NCI-H2227 treated with DMSO at 0.1 percent for 48 hours (cell line): ENCODE measurements at places on chromosomes 3 and 15.

GRCh38 chr15:70524470-70524869, 238.9 kb downstream of the UACA start:
- DNase-seq, result peak; percentile 9

GRCh38 chr15:22227411-22228100, 147.2 kb downstream of the OR4M2 start:
- no peak for DNase-seq

DNA sequence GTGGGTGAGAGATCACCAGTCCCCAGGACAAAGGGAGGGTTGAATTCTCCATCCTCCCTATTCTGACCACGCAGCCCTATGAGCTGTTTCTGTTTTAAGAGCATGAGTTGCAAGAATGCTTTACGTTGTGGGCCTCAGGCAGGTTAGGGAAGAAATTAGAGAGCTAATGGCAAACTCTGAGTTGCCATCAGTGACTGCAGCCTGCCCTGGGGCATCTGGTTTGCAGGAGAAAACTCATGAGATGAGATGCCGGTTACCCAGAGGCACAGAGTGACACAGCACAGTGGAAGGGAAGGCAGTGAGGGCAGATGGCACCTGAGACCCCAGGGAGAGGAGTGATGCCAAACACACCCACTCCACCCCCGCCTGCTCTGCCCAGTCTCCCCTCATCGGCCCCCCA, 265.3 kb downstream of the CD47 start:
- DNase-seq, result no peak

DNA sequence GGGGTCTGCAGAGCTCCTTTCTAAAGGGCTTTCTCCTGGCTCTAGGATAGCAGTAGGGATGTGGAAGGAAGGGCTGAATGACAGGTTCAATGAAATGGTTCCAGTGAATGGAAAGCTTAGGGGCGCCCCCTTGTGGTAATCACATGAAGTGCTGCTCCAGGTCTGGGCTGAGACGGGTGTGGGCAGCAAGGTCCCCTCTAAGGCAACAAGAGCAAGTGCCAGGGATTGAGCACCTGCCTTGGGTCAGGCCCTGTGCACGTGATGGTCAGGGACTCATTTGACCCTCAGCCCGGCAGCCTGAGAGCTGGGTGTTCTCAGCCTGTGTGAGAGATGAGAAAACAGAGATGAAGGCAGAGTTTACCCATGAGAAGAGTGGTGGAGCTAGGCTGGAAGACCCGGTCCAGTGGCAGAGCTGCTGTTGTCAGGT, 12.1 kb upstream of the CX3CR1 start:
- no peak for DNase-seq
